ENCODE measurements at places on chromosomes 1 and 21.

DNA sequence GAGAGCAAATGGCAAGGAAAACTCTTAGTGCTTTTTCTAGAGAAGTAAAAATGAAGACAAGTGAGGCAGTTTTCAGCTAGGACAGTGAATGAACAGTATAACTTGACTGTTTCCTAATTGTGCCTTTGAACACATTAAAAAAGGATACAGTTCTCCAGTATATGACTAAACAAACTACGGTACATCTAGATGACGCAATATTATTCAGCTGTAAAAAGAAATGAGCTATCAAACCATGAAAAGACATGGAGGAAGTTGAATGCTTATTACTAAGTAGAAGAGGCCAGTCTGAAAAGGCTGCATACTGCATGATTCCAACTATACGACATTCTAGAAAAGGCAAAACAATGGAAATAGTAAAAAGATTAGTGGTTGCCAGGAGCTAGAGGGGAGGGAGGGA, 206.3 kb downstream of the SIPA1L2 start:
- no peak for DNase-seq

DNA sequence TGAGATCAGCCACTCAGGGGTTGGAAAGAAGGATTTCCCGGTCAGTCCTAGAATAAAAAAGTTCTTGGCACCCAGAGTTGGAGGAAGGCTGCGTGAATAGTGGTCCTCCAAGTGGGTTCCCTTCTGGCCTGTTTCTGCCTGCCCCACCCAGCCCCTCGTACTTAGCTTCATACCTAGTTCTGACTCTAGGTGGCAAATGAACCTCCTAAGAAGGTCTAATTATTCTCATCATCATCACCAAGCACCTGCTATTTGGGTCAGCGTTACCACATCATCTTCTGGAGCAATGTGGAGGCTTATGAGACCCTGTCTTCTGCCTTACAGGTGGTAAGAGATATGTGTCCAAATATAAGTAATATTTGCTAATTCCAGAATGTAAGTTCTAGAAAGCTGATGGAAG, 35.9 kb upstream of the NFASC start:
- DNase-seq = no peak

GRCh38 chr1:192724670-192725069, 84.2 kb upstream of the RGS2 start:
- DNase-seq = no peak

DNA sequence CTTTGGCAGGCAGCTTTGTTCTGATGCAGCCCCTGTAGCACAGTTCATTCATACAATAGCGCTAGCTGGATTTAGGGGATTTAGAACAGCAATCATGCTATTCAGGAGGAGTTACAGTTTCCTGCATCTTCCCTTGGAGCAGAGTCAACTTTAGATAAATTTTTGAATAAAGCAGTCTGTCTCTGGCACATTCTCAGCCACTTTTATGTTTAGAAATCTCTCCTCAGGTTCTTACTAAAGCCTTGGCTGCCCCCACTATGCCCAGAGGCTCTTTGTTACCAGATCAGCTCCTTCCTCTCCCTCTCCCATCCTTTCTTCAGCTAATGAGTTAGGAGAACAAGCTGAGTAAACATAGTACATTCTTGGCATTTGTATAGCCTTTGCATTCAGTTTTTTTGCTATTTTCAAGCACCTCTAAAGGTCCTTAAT, 17.0 kb upstream of the PIGC start:
- DNase-seq = no peak

DNA sequence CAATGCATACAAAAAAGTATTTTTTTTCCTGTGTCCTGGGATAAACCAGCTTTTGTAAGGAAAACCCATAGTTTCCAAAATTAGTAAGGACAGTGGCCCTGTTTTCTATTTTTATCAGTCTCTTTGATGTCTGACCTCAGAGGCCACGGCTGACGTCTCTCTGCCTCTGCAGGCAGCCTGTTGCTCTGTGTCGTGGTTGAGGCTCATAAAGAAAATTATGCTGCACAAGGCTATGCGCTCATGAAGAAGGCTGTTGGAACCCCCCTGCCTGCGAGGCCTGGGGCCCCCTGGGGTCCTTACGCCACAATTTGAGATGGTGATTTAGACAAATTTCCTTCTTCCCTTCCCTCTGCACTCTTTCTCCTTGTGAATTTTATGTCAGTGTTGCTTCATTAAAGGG, 48.9 kb downstream of the AGPAT3 start:
- DNase-seq = no peak

DNA sequence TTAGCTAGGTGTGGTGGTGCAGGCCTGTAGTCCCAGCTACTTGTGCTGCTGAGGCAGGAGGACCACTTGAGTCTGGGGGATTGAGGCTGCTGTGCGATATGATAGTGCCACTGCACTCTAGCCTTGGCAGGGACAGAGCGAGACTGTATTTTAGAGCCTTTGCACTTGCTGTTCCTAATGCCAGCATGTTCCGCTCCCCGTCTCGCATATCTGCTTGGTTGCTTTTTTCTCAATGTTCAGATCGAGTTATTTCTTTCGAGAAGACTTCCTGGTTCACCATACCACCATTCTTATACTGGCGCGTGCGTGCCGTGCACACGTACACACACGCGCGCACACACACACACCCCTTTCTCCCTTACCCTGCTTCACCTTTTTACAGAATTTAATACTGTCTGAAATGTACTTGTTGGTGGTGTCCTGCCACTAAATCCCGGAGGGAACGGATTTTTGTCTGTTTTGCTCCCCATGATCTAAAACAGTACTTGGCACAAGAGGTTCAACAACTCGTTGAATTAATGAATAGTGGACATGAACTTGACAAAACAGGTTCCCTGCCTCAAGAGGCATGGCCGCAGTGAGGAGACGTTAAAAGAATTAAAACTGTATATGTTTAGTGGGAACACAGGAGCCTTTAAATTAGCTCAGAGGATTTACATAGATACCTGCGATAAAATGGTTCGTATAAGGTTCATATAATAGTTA, 1.1 kb upstream of the RPRD2 start:
- DNase-seq = no peak

- DNase-seq = peak; percentile 2
Measured at GRCh38 chr1:221408117-221408803, 333.6 kb downstream of the DUSP10 start.

- no peak for DNase-seq
Measured at GRCh38 chr21:41316200-41317062, at the start of gene FAM3B. FAM3B (plus strand) TSS chr21:41316801; CDS start chr21:41316880, 79 bp downstream.

DNA sequence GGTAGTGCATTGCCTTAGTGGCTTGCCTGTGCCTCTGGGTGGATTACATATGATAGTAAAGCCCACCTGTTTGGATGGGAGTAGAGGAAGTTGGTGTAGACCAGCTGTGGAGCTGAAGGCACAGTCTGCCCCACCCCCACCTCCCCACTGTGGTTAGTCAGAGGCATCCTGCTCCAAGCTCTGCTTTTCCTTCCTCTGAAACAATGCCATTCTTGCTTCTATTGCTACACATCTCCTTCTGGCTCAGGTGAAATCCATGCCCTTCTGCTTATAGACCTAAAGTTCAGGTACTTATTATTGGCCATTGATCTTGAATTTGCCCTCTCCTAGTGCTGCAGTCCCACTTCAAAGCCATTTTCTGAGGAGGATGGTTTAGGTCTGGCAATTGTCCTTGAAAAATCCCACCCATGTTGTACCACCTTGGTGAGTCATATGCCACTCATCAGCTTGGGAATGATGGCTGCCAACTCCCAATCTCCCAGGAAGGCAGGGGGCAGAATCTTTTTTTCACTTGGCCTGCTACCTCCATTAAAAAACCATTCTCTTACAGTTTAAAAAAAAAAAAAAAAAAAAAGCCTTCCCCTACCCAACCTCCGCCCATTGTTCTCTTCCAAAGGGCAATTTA, 6.7 kb upstream of the TXLNA start:
- DNase-seq = no peak

DNA sequence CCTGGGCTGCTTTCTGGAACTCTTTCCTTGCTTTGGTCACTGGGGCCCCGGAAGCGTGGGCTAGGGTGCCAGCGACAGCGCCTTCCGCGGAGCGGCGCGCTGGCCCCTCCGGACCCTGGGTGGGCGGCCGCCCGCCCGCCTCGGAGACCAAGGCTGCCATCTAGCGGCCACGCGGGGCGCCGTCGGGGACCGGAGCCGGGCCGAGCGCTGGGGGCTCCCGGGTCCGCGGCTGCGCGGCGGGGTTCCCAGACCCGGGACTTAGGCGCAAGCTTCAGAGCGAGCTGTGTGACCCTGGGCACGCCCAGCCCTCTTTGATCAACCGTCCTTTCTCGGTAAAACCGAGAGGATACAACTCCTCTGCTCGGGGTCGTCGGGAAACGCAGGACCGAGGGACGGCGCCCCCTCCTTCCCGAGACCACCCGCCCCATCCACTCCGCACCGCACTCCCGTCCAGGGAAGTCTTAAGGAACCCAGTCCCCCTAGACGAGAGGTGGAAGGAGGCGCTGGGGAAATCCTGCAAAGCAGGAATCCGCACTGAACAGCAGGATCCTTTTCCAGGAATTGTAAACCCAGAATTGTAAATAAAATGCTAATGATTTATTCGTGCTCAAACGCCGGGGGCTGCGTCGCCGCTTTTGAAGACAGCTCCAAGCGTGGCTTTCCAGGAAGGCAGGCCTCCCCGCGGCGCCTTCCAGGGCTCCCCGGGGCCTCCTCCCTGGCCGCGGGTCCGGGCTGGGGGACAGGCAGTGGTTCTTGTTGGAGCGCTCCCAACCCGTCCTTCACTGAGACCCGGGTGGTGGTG, 41.2 kb downstream of the RRAGC start:
- no peak for DNase-seq

- DNase-seq = no peak
Measured at GRCh38 chr1:19754482-19754881, 45.2 kb downstream of the TMCO4 start.

GRCh38 chr1:235101558-235102258, 26.9 kb downstream of the TOMM20 start:
- no peak for DNase-seq

DNA sequence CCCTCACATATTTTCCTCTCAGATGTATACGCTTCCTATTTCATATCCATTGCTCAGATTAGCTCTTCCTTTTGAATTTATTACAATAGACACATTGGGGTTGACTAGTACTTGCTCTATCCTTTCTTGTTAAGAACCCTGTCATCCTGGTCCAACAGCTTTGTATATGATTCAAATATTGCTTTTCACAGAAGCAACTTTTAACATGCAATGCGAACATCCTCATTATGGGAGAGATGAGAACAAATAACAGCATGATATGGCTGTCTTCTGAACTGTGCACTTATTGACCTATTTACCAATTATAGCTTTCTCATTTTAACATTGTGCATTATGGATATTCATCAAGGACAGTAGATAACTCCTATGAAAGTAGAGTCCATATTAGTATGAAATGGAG, 510.8 kb downstream of the PTPRC start:
- no peak for DNase-seq

DNA sequence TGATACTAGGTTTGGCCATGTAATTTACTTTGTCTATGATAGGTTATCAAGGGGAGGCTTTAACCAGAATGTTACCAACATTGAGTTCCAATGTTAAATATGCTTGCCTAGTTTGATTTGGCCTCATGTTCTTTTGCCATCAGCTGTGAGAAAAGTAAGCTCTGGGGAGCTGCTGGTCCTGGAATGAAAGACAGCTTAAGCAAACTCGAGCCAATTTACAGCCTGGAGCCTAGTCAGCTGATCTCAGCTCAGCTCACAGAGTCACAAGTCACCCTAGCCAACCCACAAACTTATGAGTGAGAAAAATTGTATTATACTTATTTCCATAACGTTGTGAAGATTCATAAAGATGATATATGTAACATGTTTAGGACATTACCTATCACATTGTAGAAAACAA, 426.7 kb downstream of the RWDD3 start:
- DNase-seq = no peak

DNA sequence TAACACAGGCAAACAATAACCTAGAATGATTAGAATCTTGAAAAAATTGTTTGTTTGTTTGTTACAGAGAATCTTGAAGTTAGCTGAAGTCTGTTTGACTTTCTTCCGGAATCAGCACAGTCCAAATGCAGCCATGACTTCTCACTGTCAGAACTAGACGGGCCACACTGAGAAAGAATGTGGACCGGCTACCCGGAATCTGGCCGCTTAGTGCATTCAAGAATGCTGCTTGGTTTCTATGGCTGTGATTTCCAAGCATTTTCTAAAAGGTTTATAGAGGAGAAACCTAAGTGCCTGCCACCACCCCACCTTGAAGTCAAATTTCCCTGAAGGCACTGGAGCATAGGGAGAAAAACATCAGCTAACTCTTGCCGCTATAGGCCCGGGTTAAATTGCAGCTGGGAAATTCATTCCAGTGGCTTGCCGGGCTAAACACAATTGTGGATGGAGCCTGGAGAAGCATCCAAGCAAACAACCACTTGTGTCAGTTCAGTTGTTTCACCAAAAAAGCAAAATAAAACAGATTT, 231.1 kb downstream of the DISC1 start:
- no peak for DNase-seq

GRCh38 chr1:25677193-25677773, 60.7 kb downstream of the MAN1C1 start:
- no peak for DNase-seq

DNA sequence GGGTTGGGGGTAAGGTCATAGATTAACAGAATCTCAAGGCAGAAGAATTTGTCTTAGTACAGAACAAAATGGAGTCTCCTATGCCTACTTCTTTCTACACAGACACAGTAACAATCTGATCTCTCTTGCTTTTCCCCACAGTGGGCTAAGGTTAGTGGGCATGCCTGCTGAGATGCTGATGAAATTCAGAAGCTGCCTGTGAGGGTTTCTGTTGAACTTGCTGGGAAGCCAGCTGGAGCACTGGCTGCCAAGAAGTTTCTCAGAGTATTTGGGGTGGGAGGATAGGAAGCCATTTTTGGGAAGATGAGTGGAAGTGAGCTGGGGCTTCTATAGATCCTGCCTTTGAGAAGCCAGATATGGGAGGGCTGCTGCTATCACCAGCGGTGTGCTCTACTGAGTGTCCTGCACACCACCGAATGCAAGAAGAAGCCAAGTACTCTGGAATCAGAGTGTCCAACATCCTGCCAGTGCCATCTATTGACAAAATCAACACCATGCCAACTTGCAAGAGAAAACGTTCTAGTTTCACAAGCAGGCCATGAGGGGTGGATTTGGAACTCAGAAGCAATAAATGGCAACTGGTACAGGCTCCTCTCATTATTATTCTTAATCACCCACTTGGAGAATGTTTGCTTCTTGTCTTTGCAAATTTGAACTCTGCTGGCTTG, 102.7 kb downstream of the PTPRU start:
- no peak for DNase-seq

DNA sequence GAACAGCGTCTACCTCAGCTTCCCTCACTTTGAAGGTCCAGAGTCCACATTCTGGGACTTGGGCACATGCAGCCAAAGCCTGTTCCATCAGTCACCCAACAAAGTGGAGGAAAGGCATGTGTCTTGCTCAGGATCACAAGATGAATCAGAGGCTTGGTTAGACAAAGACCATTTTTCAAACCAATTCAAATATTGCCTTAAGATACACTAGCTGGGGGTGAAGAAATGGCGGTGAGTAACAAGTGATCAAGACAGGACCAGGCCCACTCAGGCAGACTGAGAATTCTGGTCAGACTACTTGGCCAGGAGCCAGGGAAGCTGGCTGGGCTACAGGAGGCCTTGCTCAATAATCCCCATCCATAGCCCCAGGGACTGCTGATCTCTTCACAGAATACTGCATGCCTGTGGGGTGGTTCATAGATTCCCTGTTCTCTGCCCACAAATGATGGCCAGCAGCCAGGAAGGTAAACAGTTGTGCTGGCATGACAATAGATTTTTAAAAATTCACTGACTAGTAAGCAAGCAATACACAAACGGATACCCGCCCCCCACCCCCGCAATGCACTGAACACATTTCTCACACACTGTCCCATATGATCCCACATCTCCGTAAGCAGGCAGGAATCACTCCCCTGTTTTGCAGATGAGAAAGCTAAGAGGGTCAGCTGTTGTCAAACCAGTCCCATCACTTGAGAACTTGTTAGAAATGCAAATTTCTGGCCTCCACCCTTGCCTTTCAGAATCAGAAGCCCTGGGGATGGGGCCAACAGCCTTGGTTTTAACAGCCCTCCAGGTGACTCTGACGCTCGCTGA, 27.2 kb downstream of the ERI3 start:
- DNase-seq = peak; percentile 15
